ENCODE measurements at places on chromosomes 5 and 9. TPM values are rescaled to one million over a fixed set of nuclear protein-coding genes. Genes with fewer than 3 reads are reported as not detected.

The ACO1 gene
- 20.4 TPM for total RNA-seq

The TEX53 gene
- not detected for total RNA-seq

The RIOK2 gene
- total RNA-seq: 44.0 TPM

The GOLM1 gene
- total RNA-seq: 0.40 TPM

The CERCAM gene
- 24.0 TPM for total RNA-seq

The C5orf58 gene
- 2.4 TPM for total RNA-seq

- no peaks in the 10 kb centered on the region for H3K27me3 ChIP-seq
- no peaks in the 10 kb centered on the region for H3K4me1 ChIP-seq
- no peak overlapping the region for H3K4me3 ChIP-seq
- no peak overlapping the region for H3K27ac ChIP-seq
These were observed 159.9 kb downstream of the TSSK1B start for GRCh38 chr5:113274836-113275414.

DNA sequence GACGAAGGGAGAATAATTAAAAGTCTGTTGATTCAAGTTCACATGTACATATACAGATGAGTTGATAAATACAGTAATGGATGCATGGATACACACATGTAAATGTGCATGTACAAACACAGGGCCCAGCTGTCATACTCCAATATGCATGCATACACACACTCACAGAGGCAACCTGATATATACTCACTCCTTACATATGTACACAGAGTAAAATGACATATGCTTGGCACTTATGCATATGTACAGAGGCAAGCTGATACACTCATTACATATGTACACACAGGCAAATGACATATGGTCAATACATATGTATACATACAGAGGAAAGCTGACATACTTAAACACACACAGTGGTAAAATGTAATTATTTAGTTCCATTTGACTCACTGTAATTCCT is 7.2 kb upstream of the TMEFF1 start:
- no peak overlapping the region for H3K4me3 ChIP-seq
- no peak for DNase-seq
- no peak overlapping the region for H3K27ac ChIP-seq
- peaks cover 9% of the 10 kb centered on the region for H3K27me3 ChIP-seq
- no peaks in the 10 kb centered on the region for H3K4me1 ChIP-seq

DNA sequence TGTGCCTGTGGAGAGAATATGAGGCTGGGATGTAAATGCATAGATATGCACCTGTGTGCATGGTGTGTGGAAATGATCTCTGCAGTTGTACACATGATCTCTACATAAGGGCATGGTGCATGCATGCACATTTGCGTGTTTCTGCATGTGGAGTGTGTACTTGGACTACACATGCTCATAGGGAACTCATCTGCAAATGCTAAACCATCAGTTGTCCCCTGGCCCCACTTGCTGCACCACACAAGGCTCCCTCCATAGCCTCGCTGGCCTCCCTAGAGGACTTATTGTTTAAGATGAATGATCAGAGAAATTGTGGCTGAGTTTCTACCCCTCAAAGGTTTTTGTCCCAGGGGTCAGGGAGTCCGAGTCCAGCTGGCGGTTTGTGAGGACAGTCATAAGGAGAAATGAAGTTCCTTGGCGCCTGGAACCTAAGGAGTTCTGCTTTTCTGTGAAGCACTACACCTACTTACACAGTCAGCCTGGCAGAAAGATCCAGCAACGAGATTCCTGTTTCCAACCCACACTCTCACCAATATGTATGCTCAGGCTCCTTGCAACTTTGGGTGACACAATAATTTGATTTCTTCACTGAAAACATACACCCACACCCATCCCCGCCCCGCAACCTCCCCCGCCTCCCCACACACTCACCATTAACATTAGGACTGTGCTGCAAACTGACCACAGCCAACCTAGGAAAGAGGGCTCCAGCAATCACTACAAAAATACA is 79.9 kb upstream of the CPEB4 start:
- no peak overlapping the region for H3K27ac ChIP-seq
- no peaks in the 10 kb centered on the region for H3K36me3 ChIP-seq
- H3K4me1 ChIP-seq: peaks cover 15% of the 10 kb centered on the region
- H3K27me3 ChIP-seq: no peaks in the 10 kb centered on the region
- no peak overlapping the region for H3K4me3 ChIP-seq

DNA sequence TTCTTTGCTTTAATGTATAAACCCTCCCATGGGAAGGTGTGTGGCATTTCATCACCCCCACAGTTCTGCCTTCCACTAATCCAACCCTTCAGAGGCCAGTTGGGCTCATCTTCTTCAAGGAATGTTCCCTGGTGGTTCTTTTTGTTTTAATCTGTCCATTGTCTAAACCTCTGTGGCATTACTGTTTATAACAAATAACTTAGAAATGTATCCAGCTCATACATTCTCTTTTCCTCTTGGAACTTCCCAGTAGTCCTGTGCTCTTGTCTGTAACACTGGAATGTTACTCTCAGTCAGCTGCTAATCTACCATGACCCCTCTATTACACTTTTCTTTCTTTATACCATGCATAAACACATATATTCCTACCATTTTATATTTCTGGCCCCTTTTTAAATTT is 213.5 kb upstream of the TARS1 start:
- H3K36me3 ChIP-seq: no peaks in the 10 kb centered on the region
- H3K4me3 ChIP-seq: no peak overlapping the region
- no peak overlapping the region for H3K27ac ChIP-seq
